ENCODE measurements at places on chromosomes 5 and 9. TPM values are rescaled to one million over a fixed set of nuclear protein-coding genes. Genes with fewer than 3 reads are reported as not detected.

The CCIN gene
- polyA plus RNA-seq, result not detected

The SPINK6 gene
- polyA plus RNA-seq, result not detected

DNA sequence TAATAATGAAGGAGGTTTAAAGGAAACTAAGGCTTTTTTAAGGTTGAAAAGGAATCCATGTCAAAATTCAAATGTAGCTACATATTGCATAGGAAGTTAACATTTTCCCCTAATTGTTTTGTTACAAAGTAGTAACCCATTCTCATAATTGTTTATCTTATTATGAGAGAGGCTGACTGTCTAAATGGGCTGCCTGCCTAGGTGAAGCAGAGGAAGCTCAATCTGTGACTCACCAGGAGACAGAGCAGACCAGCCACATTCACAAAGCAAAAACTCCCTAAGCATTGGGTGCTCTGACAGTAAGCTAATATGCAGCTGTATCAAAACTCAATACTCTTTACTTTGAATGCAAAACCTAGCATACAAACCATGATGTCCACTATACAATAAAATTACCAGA lies 208.5 kb downstream of the ROR2 start:
- no peak for DNase-seq

DNA sequence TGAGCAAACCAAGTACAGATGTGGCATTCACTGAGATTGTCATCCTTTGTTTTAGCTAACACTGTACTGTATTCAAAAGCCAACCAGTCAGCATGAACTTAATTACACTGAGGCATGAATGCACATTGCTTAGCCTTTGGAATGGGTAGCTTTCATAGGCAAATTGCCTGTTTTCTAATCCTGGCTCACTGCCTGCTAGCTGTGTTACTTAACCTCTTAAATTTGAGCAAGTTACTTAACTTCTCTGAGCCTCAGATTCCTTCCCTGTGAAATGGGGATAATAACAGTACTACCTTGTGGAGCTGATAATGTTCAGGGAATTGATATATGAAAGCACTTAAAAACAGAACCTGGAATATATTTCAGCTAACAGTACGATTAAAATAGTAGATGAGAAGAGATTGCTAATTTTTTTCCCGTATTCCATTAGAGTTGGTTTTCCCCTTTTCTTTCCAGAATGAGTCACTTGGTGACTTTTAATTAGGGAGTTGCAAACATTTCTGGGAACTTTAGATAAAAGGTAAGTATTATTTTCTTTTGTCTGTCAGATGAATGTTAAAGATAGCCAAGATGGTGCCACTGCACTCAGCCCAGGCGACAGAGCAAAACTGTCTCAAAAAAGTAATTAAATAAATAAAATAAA lies 43.9 kb downstream of the ARRDC3 start:
- no peak for DNase-seq

DNA sequence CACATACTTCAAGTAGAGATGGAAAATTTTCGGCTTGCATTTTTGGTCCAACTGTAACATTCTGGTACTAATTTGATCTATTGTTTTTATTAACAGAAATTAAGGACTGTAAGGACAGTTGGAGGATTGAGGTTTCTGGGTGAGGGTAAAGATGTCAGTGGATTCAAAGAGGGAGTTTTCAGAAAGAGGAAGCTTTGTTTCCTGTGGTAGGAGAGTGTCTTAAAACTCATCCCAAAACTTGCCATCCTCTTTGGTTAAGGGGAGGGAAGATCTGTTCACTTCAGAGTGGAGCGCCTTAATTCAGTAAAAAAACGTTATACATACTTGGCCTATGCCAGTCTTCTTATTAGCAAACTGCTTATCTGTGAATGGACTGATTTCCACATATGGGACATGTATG lies 13.8 kb downstream of the CNTRL start:
- no peak for DNase-seq

- peak; percentile 91 for DNase-seq
Observed at GRCh38 chr5:76404223-76405211, 1.4 kb downstream of the IQGAP2 start.

DNA sequence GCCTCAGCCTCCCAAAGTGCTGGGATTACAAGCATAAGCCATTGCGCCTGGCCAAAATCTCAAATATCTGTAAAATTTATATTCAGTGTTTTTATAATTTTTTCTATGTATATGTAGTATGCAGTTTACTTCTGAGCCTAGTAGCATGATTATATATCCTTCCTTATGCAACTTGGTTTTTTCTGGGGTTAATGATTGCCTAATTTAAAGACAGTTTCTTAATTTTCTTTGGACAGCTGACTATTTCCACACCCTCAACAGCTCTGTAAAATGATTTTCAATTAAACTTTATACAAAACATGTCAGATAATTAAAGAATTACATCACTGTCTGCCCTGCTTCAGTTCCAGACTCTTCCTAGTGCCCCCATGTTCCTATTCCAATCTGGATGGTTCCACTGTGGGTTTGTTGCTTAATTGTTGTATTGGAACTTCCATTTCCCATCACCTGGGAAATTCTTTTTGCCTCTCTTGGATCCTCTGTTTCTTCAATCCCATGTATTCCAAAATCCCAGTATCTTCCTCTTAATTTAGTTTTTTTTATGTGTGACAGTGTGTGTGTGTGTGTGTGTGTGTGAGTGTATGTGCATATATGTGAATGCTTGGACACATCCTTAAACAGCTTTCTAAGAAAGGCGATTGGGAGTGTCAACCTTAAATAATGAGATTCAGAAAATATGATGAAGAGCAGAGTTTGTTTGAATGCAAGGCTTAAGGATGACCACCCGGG lies 53.2 kb downstream of the C5orf22 start:
- no peak for DNase-seq

DNA sequence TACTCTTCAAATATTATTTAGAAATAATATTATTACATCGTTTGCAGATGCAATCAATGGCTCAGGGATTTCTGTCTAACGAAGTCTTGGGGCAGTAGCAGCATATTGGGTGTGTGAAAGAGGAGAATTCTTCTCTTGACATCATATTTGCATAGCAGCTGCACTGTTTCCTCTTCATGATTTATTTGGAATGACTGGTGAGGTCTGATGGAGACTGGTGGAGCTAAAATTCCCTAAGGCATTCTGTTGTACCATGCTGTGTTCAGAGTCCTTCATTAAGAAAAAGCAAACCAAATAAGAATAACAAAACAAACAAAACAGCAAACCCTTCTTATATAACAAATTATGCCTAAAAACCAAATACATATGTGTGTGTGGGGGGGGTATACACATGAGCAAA lies 177.6 kb downstream of the DIRAS2 start:
- DNase-seq, result no peak

- no peak for DNase-seq
Observed at GRCh38 chr9:76564297-76564696, 105.3 kb downstream of the GCNT1 start.

The CCNO gene
- polyA plus RNA-seq, result not detected

The IL5 gene
- polyA plus RNA-seq, result not detected

The FYB1 gene
- 50.6 TPM for polyA plus RNA-seq

DNA sequence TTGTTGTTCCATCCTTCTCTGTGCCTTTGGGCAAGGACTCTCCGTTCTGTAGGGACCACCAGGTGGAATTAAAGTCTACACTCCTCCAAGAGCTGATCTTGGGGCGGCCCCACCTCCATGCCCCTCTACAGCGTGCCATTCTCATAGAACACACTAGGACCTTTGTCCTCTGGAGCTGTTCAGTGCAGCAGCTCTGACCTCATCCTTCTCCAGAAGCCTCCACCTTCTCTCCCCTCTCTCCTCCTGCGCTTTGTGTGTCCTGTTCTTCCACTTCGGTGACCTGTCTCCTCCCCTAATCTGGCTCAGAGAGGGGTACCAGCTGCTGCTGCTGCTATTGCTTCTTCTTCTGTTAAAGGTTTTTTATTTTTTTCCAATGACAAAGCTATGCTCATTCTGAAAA lies 1.8 kb upstream of the MACROH2A1 start:
- DNase-seq, result no peak

GRCh38 chr5:3032513-3032912 lies 281.0 kb upstream of the IRX2 start:
- no peak for DNase-seq

GRCh38 chr5:176985516-176985915 lies 21.1 kb downstream of the UIMC1 start:
- no peak for DNase-seq

The LHX3 gene
- polyA plus RNA-seq, result not detected

GRCh38 chr5:112109331-112110007 lies 309.6 kb downstream of the EPB41L4A start:
- DNase-seq, result no peak

GRCh38 chr5:137156180-137156579 lies 342.9 kb downstream of the SPOCK1 start:
- DNase-seq, result no peak

DNA sequence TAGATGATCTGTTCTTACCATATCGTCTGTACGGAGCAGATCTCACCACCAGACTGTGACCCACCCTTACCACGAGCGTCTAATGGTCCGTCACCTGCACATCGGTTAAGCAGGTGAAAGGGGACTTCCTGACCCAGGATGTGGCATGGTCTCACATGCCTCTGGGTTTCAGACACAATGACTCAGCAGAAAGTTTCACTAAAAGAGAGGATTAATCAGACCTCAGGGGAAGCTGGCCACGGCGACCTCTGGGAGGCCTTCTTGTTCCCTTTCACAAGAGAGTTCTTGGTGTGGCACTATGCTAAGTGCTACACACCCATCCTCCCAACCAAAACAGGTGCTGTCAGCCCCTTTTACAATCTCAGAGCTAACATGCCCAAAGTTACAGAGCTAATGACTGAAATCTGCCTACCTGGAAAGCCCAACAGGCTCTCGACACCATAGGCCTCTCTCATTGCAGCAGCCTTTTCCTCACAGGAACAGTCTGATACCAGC lies 41.6 kb downstream of the ADAMTS12 start:
- peak; percentile 53 for DNase-seq

The SLC34A3 gene
- not detected for polyA plus RNA-seq

DNA sequence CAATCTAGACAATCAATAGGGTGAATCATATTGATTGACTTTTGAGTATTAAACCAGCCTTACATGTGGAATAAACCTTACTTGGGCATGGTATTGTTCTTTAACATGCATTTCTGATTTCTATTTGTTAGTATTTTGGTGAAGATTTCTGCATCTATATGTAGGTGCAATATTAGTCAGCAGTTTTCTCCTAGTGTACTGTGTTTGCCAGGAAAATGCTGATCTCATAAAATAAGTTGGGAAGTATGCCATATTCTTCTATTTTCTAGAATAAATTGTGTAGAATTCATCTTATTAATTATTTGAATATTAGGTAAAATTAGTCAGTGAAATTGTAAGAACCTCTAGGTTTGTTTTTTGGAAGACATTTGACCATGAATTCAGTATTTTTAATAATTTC lies 38.4 kb downstream of the ANXA2R start:
- no peak for DNase-seq

GRCh38 chr9:125133403-125134329 lies 9.7 kb downstream of the SCAI start:
- no peak for DNase-seq

- no peak for DNase-seq
Observed at GRCh38 chr9:77707383-77708063, 59.4 kb upstream of the GNA14 start.

The SPATA31A3 gene
- not detected for polyA plus RNA-seq

- DNase-seq, result no peak
Observed at GRCh38 chr5:34488984-34489383, 167.1 kb upstream of the RAI14 start.

The TAS2R1 gene
- not detected for polyA plus RNA-seq

GRCh38 chr9:124602204-124602603 lies 95.0 kb upstream of the NR5A1 start:
- no peak for DNase-seq

DNA sequence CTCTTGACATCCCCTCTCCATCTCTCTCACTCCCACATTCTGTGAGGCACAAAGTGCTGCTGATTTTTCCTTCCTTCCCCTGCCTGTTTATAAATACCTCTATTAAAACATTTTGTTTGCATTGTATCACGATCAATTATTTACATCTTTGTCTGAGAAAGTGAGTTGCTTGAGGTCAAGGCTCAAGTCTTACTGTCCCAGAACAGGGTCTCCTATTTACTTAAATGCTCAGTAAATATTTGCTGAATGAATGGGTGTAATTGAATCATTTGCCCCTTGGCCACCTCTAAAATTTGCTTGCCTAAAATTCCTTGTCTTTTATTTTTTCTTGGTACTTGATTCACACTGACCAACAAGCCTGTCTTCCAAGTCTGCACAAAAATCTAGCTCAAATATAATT lies 103.5 kb downstream of the ZNF462 start:
- DNase-seq, result no peak

The MYMK gene
- not detected for polyA plus RNA-seq

The PCA3 gene
- not detected for polyA plus RNA-seq

The C9 gene
- not detected for polyA plus RNA-seq

DNA sequence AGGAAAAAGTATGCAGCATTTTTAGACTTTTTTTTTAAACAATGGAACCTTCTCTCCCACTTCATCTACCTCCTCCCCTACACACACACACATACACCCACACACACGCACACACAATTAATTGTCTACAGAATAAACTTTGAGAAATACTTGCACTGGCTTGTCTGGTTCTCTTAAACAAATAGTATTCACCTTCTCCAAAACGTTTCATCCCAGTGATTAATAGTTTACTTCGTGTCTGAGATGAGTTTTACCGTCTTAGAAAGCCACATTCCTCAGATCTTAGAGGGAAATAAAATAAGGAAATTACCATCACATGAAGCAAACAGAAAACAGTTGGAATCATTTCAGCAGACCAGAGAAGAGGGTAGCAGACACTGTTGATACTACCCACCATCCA lies 570.6 kb upstream of the CLINT1 start:
- no peak for DNase-seq

DNA sequence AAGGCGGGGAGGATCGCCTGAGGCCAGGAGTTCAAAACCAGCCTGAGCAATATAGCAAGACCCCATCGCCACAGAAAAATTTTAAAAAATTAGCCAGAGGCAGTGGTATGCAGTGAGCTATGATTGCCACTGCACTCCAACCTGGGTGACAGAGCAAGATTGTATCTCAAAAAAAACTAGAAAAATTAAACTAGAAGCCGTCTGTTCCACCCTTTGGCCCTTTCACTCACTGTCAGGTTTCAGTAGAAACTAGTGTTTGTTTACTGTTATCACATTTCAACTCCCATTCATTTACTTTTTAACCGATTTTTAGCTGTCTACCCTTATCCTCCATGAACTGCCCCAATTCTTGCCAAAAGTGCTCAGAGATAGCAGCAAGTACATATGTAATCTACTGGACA lies 8.3 kb downstream of the UGCG start:
- DNase-seq, result no peak

GRCh38 chr9:28234894-28235277 lies 661.6 kb upstream of the C9orf72 start:
- no peak for DNase-seq
